ENCODE measurements at places on chromosomes 6 and 20.

DNA sequence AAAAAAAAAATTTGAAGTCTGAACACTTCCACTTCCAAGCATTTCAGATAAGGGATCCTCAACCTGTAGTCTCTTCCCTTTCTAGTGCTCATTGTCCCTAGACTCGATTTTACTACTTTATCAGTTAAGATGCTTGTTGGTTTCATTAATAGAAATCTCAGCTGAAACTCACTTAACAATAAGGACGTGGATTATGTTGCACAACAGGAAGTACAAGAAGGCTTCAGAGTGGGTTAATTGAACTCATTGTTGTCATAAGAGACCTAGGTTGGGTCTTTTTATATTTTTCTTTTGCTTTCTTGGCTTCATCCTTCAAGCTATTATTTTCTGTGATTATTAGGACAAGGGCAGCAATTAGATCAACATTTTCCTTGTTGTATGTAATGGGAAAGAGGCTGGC lies 175.2 kb downstream of the CDKAL1 start:
- DNase-seq, result no peak

GRCh38 chr20:38197619-38198018 lies 32.5 kb upstream of the TGM2 start:
- no peak for DNase-seq

DNA sequence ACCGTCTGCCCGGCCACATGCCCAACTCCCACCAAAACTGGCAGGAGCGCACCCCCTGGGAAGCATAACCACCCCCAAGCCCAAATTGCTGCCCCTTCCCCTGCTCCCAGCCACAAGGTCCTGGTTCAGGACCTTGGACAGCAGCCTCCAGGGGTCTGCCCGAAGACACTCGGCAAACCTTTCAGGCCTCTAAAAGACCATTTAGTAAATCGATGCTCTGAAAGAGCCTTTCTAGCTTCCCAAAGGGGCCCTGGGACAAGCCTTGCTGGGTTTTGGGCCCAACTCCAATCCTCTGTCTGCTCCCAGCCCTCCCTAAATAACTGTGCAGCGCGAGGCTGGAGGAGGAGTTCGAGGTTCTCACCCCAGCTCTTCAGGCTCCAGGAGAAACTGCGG lies 30.5 kb downstream of the GRM4 start:
- no peak for DNase-seq

DNA sequence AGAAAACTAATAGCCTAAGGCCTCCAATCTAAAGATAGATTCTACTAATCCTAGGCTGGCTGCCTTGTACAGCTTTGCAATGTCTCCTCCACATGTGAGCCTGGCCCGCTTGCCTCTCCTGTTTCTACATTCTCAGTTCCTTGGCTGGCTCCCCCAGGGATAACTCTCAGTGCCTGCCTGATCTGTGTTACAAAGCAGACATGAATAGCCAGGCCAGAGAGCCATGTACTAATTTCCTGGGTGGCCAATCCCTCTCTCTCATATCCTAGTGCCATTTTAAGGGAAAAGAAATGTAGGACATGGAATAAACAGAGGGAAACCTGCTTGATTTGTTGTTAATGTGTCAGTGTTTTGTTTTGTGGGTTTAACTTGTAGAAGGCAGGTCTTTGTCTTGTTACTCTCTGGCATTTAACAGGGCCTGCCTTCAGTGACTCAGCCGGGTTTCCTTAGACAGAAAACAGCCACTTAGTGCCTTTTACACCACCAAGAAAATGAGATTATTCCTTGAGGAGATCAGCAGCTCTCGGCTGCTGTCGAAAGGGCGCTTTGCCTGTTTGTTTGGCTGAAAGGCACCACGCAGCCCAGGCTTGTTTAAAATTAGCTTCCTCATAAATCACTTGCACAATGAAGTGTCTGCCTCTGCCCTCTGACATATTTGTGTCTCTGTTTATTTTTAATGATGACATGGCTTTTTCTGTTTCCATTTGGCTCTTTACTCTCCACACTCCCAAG lies 702.7 kb downstream of the MAFB start:
- DNase-seq, result no peak

DNA sequence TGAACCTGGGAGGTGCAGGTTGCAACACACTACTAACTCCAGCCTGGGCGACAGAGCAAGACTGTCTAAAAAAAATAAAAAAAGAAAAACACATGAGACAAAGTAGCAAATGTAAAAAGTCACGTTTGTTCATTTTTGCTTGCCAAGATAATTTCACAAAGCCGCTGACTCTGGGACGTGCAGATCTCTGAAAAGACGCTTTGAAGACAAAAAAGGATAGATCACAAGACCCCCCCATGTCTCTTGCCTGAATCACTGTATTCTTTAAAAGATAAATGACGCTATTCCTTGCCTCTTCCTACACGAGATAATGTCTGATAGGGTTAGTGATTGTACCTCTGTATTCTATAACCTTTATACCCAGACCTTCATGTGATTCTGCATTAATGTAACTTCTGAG lies 23.3 kb upstream of the STXBP5 start:
- DNase-seq, result no peak

- DNase-seq, result no peak
Measured at GRCh38 chr6:135094403-135094821, 39.8 kb upstream of the HBS1L start.

- DNase-seq, result no peak
Measured at GRCh38 chr6:20058121-20058905, 154.0 kb downstream of the MBOAT1 start.

GRCh38 chr6:125246566-125246965 lies 55.2 kb downstream of the HDDC2 start:
- no peak for DNase-seq

DNA sequence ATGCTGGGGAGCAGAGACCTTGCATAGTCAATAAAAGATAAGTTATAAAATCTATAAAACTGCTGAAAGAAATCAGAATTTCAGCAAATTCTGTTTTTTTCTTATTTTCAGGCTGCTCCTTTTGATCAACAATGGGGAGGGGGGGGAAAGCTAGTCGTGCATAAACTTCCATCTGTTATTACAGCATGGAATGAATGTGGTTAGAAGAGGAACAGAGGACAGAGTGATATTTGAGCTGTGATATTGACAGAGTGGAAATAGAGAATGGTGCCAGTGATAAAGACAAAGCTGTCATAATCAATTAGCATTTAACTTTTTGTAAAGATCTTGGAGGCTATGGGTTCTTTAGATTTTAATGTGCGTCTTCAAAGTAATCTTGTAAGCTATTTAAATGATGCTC lies 43.4 kb upstream of the QKI start:
- no peak for DNase-seq

- no peak for DNase-seq
Measured at GRCh38 chr6:89057759-89058158, 22.8 kb upstream of the PNRC1 start.

DNA sequence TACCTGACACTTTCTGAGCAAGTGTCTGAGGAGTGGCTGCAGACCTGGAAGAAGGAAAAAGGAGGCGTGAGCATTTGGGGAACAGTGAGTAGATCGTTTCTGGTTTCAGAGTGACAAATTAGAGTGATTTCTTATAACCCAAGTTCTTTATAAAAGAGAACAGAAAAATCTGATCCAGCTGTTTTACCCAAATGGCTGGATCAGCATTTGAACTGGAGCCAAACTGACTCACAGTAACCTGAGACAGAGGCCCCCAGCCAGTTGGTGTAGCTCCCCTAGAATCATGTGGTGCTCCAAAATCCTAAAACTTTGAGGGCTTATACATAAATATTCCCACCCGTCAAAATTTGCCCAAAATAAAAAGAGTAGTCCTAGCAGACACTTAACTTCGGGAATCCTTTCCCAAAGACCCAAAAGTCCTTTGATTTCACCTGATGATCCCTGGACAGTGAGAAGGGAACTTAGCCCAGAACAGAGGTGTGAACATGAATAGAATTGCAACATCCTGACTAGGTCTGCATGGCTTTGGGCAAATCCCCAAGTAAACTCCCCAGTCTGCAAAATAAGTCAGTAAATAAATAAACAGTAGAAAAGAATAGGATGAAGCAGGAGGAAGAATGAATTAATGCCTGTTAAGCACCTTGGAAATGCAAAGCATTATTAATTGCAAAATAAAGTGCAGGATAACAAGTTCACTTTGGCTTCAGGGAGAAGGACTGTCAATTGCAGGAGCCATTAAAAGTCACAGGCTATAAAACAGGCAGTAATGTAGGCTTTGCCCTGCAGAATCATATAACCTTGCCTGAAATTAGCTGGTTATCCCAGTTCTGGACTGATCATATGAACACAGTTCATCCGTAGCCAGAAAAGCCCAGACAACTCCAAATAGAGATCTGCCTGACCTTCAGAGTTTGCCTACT lies 262.0 kb upstream of the JARID2 start:
- no peak for DNase-seq

All from activated T-cell treated with anti-CD3 and anti-CD28 coated beads for 48 hours (primary cell).